ENCODE measurements at places on chromosomes 2 and 18. TPM values are rescaled to one million over a fixed set of nuclear protein-coding genes. Genes with fewer than 3 reads are reported as not detected.

GRCh38 chr18:27855486-27855885 lies 321.4 kb downstream of the CDH2 start:
- H3K27me3 ChIP-seq = no peaks in the 10 kb centered on the region
- no peaks in the 10 kb centered on the region for H3K36me3 ChIP-seq

GRCh38 chr2:218648088-218648786 lies 11.2 kb downstream of the ZNF142 start:
- H3K27ac ChIP-seq = no peak overlapping the region
- no peaks in the 10 kb centered on the region for H3K4me1 ChIP-seq
- H3K36me3 ChIP-seq = no peaks in the 10 kb centered on the region
- peak; percentile 63 for DNase-seq
- no peak overlapping the region for H3K4me3 ChIP-seq

GRCh38 chr2:70991742-70992141 lies 2.9 kb downstream of the TEX261 start:
- no peak for DNase-seq
- peaks cover 7% of the 10 kb centered on the region for H3K4me1 ChIP-seq
- H3K27ac ChIP-seq = no peak overlapping the region
- no peaks in the 10 kb centered on the region for H3K36me3 ChIP-seq
- H3K4me3 ChIP-seq = no peak overlapping the region

DNA sequence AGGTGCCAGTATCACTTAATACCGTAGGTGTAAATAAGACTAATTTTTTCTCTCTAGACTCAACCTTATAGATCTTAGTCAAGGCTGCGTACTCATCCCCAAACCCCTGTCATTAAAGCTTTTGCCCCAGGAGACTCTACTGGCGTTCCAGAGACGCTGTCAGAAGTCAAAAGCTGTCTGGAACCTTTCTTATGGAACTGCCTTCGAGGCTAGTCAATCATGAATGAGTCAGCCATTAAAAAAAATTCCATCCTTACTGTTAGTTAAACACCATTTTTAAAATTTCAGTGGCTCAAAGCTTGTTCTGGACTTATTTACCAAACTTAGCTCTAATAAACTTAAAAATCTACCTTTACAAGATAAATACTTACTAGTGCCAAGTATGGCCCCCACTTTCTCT lies 52.1 kb downstream of the SPRED2 start:
- no peak overlapping the region for H3K4me3 ChIP-seq
- no peak for DNase-seq
- H3K27me3 ChIP-seq = no peaks in the 10 kb centered on the region
- no peaks in the 10 kb centered on the region for H3K4me1 ChIP-seq
- peak overlapping the region; percentile 75 for H3K27ac ChIP-seq
- no peaks in the 10 kb centered on the region for H3K36me3 ChIP-seq

DNA sequence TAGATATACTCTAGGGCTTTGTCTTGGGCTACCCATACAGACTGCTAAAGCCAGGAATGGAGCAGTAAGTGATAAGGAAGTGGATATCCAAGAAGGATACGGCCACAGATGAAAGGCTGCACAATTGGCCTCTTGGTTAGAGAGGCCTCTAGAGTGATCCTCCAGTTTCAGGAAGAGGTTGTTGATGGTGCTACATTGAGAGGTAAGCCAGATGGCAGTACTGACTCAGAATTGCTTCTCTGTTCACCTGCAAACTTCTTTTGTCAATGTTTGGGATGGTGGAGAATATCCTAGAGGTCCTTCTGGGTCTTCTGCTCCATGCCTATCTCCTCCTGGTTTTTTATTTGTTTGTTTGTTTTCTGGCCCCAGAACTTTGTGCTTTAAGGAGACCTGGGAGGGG lies 226.8 kb upstream of the LRRTM1 start:
- no peaks in the 10 kb centered on the region for H3K27me3 ChIP-seq
- H3K4me3 ChIP-seq = no peak overlapping the region
- H3K36me3 ChIP-seq = no peaks in the 10 kb centered on the region
- no peak for DNase-seq

The PTPRM gene
- total RNA-seq = 211 TPM

The SFXN5 gene
- 22.9 TPM for total RNA-seq

The DNER gene
- 0.35 TPM for total RNA-seq

The DTNA gene
- 9.4 TPM for total RNA-seq

The AFF3 gene
- total RNA-seq = 216 TPM

The B3GNT7 gene
- 75.3 TPM for total RNA-seq

The ALLC gene
- not detected for total RNA-seq

Data from Peyer's patch (tissue), 4 donors.